Activated T-cell treated with anti-CD3 and anti-CD28 coated beads for 48 hours (primary cell): ENCODE measurements at places on chromosomes 1 and 21.

DNA sequence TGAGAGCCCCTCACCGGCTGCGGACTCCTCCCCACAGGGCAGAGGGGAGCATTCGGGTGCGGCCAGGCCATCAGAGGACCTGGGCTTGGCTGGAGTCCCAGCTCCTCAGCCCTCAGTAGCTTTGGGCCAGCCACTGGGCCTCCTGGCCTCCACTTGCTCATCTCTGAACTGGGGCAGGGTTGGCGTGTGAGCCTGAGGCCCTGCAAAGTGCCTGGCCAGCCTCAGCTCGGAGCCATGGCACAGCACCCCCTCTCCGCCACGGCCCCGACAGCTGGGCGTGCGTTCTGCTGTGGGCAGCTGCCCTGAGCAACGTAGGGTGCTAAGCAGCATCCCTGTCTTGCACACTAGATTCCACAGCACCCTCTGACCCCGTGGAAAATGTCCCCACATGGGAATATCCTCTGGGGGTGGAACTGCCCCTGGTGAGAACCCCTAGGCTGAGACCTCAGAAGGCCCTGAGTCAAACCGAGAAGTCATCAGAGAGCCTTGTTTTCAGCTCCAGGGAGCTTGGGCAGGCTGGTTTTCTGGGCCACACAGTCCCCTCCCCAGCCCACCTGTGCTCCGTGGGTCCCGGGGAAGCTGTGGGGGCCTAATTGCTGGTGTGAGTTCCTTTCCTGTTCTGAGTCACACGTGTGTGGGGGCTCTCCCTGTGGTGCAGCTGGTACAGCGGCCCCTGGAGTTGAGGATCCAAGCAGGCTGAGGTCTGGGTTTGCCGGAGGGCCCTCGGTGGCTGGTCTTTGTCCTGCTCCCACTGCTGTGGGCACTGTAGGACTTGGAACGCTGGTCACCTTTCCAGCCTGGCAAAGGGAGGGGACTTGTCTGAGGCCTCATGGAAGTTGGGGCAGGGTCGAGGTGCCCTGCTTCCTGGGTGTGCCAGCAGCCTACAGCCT lies 24.5 kb downstream of the TP73 start:
- DNase-seq = no peak

DNA sequence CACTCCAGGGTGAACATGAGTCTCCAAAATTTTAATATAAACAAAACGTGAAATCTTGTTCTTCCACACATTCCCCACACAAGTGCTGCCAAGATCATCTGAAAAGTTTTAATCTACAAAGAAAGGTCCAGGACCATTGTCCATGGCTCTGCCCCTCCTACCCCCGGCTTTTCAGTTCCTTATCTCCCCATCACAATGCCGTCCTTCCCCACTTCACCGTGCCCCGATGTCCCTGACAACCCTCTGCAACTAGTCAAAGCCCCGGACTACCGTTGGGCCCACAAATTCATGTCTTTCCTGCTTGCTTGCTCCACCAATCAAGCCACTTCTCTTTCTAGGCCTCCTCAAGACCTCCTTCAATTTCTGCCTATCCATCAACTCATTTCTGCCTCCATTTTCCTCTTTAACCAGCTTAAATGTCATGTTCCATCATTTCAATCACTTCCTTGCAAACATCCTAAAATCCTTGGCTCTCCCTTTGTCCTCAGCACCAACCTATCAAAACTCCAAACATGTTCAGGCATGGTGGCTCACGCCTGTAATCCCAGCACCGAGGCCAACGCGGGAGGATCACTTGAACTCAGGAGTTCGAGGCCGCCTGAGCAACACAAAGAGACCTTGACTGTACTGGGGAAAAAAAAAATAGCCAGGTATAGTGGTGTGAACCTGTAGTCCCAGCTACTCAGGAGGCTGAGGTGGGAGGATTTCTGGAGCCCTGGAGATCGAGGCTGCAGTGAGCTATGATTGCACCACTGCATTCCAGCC lies 14.0 kb upstream of the BMP8B start:
- no peak for DNase-seq

DNA sequence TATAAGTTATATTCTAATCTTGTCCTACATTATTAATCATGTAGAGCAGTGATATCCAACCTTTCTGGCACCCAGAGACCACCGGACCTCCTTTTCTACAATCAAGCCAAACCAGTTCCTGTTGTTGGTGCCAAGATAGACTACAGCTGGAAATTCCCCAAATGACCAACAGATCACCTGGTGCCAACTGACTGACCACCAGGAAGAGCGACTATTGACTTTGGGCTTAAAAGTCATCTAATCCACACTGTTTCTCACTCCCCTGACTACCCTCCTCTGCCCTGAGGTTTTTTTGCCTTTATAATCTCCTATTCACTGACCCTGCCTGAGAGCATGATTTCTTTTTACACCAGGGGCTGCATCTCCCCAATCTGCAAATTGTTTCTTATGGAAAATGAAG lies 425.2 kb downstream of the TTLL7 start:
- no peak for DNase-seq

GRCh38 chr1:207833956-207834660 lies 76.8 kb downstream of the CD34 start:
- no peak for DNase-seq

DNA sequence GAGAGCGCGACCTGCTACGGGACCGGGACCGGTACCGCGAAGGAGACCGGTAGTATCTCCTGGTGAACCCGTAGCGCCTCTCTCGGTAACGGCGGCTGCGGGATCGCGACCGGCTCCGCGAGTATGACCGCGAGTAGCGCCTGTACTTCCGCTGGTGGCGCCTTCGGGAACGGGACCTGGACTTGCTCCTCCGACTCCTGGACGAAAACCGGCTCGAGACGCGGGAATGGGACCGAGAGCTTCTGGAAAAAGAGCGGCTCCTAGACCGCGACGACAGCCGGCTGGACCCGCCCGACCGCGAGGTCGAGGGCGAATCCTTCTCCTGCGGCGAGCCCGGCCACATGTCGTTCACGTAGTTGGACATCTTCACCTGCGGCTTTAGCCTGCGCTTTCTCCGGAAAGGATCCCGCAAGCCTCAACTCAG lies 642 bp downstream of the RSRP1 start:
- DNase-seq = no peak

DNA sequence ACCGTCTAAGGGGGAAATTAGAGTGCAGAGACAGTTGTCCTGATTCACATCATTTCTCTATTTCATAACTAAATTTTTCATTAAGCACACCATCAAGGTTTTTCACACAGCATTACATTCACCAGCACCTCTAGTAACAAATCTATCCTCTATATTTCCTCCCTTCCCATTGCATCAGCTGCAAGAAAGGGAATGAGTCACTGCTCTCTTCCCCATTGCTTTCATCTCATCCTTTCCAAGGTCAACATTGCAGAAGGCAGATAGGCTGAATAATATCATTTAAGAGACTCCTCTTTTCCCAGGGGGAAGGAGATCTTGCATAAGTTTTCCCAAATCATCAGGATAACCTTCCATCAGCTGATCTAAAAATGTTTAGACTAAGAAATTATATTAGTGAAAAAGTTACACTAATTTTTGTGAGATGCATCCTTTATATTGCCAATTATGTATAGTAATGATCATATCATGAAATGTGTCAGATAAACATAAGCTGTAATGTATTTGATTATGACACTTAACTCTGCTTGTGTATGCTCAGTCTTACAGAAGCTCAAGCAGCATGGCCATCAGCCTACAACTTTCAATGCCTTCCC lies 4.3 kb downstream of the INTS7 start:
- no peak for DNase-seq

GRCh38 chr1:10690484-10690883 lies 106.0 kb downstream of the CASZ1 start:
- DNase-seq = no peak

DNA sequence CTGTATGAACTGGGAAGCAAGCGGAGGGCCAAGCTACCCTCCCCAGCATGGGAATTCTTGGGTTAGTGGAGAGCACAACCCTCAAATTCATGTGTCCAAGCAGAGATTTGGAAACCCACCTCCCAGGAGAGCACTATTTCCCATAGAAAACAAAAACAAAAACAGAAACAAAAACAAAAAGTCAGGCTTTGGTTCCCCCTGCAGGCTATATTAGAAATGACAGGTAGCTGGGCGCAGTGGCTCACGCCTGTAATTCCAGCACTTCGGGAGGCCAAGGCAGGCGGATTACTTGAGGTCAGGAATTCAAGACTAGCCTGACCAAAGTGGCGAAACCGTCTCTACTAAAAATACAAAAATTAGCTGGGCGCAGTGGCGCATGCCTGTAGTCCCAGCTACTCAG lies 10.8 kb downstream of the MINDY1 start:
- DNase-seq = no peak

GRCh38 chr1:76856104-76856503 lies 11.2 kb upstream of the ST6GALNAC5 start:
- no peak for DNase-seq

DNA sequence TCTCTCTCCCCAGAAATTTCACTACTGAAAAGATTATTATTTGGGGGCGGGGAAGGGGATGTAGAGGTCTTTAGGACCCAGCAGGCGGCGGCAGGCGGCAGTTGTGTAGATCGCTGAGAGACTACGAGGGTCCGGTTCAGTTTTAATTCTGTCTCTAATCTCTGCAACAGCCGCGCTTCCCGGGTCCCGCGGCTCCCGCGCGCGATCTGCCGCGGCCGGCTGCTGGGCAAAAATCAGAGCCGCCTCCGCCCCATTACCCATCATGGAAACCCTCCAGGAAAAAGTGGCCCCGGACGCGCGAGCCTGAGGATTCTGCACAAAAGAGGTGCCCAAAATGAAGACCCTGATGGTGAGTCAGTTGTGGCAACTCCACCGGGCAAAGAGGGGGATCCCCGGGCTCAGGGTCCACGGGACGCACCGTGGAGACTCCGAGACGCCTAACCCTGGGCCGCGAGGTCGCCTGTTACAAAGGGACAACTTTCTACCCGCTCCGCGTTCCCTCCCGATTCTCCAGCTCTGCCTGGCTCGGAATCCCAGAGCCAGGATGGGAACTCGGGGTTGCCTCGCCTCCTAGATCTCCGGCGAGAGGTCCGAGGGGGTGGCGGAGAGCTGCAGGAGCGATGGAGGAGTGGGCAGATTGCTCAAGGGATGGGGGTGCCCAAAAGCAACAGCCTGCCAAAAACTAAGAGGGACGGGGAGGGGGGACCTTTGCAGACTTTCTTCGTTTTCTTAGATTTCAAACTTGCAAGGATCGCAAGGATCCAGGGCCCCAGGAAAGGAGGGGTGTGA lies at the start of gene ST6GALNAC5:
TSS of gene ST6GALNAC5 (plus strand) at position 139 of the 789 bp plus-strand sequence.
- peak; percentile 2 for DNase-seq

- DNase-seq = no peak
Observed at GRCh38 chr21:42566524-42567213, 53.0 kb downstream of the SLC37A1 start.
